ENCODE measurements at places on chromosomes 1 and 21.

GRCh38 chr1:161008869-161009510, 12.0 kb downstream of the F11R start:
- DNase-seq, result no peak

DNA sequence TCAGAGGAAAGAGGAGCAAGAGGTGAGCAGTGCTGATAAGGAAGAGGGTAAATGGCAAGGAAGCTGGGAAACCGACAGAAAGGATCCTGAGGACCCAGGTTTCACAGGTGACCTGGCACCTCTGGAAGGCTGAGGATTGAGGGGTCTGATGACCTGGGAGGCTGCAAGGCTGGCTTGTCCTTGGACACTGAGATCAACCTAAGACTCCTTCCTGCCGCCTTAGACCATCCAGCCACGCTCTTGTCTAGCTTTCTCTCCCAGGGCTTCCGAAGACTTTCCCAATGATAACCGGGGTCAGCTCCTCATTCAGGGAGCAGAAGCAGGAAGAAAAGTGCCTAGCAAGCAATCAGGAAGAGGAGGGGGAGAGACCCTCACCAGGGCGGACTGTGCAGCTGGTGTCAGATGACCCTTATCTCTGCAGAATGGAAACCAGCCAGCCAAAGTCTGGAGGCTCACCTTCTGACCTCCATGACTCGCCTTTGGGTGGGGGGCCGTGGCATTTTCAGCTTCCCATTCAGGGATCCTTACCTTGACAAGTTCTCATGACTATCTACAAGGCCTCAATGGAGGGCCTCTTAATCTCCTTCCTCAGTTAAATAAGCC, 77.7 kb downstream of the CAPZB start:
- DNase-seq, result no peak

- DNase-seq, result no peak
These were observed 19.7 kb downstream of the OPTC start for GRCh38 chr1:203513585-203514031.

GRCh38 chr1:29121936-29122681, 1.6 kb downstream of the TMEM200B start:
- DNase-seq, result no peak

DNA sequence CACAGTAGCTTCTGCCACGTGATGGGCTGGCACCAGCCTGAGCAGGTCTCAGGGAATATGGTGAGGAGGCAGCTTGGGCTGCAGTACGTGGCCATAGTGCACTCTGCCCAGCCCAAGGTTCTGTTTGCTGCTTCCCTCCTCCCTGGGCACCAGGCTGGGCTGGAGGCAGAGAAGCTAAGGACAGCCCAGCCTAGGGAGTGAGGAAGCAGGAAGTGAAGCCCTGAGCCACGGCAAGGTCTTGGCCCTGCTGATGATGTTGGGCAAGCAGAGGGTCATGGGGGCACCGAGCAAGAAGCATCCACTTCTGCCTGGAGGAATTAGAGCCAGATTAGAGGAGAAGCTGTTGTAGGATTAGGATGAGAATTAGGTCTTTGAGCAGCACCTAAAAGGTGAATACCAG, 326.7 kb upstream of the VAMP3 start:
- no peak for DNase-seq

DNA sequence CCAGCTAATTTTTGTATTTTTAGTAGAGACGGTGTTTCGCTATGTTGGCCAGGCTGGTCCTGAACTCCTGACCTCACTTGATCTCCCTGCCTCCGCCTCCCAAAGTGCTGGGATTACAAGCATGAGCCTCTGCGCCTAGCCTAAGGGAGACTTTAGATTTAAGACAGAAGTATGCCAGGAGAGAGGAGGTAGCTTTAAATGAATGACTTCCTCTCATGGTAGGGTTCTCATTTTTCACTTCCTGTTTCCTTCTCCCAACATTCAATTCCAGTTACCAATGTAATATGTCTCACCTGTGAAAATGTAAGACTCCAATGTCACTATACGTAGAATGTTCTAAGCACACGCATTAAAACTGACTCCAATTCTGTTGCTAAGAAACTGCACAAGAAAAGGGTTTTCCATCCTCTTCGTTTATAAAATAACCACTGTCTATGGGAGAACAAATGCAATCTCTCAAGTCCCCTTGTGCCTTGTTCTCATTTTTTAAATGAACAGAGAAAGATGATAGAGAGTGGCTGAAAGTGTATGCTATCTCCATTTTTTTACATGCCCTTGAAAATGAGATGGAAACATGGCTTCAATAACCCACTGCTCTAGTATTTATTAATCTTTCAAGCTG, 140.0 kb downstream of the SLC45A1 start:
- DNase-seq, result no peak

- no peak for DNase-seq
These were observed 71.9 kb downstream of the CD34 start for GRCh38 chr1:207839083-207839413.

DNA sequence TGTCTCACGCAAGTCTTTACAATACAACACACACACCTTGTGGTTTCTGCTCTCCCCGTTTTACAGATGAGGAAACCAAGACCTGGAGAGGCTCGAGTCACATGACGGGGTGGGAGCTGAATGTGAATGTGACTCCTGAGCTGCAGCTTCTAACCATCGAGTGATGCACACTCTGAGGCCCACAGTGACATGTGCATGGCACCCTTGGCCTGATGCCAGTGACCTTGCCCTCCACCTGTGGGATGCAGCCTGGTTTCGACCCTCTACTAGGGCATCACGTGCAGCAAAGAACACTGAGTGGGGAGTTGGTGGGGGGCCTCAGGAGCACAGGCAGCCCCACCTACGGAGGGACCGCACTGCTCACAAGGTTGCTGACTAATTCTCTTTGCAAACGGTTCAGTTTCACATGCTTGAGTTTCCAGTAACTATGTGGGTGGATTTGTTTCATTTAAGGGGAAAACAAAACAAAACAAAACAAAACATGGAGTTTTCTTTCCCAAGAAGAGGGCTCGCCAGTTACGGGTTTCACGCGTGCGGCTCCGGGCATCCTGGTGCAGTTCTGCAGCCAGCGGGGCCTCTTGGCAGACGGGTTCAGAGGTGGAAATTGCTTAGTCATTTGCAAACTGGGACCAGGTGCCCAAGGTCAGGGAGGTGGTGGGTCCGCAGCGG, 22.9 kb downstream of the SPSB1 start:
- DNase-seq, result no peak

- DNase-seq, result no peak
These were observed 198.7 kb downstream of the NPHP4 start for GRCh38 chr1:5793516-5793915.

DNA sequence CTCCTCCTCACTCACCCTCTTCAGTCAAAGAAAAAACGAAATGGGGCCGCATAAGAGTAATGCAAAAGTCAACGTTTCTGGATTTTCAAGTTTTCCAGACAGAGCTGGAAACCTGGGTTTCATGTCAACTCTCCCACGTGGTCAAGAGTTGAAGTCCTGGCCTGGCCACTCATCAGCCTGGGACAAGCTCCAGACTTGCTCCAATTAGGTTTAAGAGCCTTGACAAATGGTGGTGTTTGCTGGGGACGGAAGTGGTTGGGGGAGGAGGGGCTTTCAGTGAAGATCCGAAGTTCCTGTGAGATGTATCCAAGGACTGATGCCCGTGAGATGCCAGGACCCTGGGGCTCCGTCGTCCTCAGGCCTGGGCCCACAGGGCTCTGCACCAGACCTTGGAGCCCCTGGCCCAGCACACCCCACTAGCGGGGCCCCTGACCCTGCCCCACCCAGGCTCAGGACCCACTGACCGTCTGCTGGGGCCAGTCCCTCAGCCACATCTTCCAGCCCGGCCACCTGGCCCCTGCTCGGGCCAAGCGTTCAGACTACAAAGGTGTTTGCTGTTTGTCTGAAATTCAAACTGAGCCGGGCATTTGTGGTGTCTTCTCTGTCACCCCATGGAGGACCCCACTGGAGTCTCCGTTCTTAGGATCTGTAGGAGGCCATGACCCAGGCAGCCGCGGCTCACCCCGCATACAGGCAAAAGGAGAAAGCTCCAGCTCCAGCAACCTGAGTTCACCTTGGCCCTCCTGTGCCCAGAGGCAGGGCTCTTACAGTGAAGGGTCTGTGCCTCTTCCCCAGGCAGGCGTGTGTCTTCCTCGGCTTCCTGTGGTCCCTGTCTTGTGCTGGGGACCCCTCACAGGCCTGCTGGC, 53.3 kb downstream of the SIK1 start:
- DNase-seq, result no peak

DNA sequence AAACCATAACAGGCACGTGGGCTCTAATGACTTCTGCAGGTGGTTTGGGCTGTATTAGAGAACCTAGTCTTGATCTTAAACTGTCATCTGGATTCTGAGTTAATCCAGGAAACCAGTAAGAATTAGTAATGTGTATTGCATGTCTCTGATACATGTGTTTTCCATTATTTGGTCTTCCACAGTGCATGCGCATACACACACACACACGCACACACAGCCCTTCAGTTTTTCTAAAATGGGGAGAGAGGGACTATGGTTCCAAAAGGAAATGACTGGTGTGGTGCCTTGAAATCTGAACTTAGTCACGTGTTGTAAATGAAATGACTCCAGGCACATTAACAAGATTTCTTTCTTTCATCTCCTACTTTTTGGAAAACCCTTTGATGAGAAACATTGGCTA, 67.6 kb downstream of the OLFML2B start:
- DNase-seq, result no peak
